ENCODE measurements at places on chromosomes 5 and 9. TPM values are rescaled to one million over a fixed set of nuclear protein-coding genes. Genes with fewer than 3 reads are reported as not detected.

LCN10 gene
- polyA plus RNA-seq = not detected

IL17B gene
- polyA plus RNA-seq = 0.43 TPM

PRR7 gene
- polyA plus RNA-seq = 11.1 TPM

ASTN2 gene
- 5.8 TPM for polyA plus RNA-seq

ERBIN gene
- polyA plus RNA-seq = 42.8 TPM

TLX3 gene
- polyA plus RNA-seq = not detected

- DNase-seq = peak; percentile 89
Observed at GRCh38 chr5:93512799-93513198, 68.2 kb downstream of the NR2F1-AS1 start.

DNA sequence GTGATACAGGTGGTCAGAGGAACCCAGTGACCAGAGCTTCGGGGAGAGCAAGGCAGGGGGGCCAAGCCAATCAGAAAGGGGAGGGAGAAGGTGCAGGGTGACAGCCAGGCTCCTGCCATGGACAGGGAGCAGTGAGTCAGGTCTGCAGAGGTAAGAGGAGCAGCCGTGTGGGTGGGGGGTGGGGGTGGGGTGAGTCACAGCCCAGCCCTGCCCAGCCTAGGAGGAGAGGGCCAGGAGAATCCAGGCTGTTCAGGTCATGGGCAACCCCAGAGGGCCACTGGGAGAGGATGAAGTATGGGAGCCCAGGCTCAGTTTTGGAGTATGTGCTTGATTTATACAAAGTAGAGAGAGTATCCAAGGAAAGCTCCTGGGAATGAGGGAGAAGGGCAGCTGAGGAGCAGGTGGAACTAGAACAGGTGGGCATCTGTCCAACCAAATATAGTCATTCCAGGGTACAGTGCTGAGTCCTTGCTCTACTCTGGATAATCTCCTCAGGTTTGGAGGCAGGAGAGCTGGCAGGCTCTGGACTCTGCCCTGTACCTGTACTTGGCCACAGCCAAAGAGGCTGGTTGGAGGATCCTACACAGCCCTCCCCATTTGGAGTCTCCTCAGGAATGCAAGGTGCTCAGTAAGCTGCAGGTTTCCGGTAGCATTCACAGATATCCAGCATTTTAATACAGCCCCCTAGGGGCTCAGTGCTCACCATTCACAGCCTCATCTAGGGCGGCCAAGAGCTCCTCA, 1.6 kb downstream of the HBEGF start:
- peak; percentile 60 for DNase-seq

- no peak for DNase-seq
Observed at GRCh38 chr5:14893381-14893780, 21.8 kb upstream of the ANKH start.

DNA sequence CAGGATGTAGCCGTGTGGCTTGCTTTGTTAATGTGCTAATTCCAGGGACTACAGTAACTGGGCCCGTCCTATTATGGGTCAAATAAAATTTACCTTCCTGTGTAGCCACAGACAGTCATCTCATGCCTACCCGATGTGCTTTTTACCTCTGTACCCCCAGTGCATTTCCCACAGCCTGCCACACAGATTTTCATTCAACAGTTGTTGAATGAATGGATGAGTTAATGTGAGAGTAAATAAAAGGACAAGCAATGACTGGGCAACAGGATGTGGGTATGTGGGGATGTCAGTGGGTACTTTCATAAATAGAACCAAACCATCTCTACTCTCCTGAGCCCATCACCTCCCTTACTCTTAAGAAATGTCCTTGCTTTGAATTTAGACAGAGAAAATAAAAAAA, 441.2 kb upstream of the ZNF462 start:
- no peak for DNase-seq

- peak; percentile 9 for DNase-seq
Observed at GRCh38 chr5:69035665-69036064, 58.1 kb upstream of the SLC30A5 start.

DNA sequence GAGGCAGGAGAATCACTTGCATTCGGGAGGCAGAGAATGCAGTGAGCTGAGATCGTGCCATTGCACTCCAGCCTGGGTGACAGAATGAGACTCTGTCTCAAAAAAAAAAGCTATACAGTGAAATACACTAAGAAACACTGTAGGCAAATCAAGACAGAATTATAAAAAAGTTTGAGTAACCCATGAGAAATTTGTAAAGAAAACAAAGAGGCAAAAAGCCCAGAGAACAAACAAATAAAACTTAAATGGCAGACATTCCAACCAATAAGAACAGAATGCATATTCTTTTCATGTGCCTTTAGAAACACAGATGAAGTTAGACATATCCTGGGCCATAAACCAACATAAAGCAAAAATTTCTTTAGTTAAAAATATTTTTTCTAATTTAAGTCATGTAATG, 30.6 kb downstream of the ZNF169 start:
- no peak for DNase-seq

- DNase-seq = no peak
Observed at GRCh38 chr9:92720807-92721535, 43.7 kb downstream of the BICD2 start.

DNA sequence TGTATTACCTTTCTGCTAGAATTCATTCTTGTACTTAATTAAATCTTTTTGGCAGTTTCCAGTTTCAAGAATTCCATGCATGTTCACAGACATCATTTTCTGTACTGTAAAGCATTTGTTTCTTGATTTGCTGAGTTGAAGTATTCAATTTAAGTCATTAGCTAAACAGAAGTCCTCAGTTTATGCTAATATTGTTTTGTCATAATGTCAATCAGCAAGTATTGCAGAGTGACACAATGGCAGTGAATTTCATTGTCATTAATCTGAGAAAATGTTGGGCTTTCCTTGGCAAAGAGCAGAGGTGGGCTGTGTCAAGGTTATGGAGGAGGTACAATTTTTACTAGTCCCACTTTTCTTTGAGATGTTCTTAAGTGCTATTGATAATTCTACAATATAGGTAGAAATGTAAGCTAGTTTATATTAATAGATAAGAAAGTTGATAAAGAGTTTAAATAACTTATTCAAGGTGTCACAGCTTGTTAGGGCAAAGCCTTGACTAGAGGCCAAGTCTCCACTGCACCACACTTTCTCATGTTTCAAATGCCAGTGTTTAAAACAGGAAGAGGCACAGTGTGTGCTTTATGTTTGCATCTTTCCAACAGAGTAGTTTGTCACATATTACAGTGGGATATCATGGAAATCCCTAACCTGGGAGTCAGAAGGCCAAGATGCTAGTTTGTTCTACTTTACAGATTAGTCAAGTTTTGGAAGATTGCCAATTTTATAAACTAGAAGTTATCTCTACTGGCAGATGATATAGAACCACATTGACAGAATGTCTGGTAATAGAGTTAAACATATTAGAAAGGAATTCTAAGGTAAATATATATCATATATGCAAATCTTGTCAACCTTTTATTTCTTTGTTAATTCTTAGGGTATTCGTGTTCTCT, 56.3 kb downstream of the SLF1 start:
- peak; percentile 39 for DNase-seq

- no peak for DNase-seq
Observed at GRCh38 chr5:78178356-78178755, 116.1 kb downstream of the AP3B1 start.

- no peak for DNase-seq
Observed at GRCh38 chr5:125053179-125053578, 306.7 kb upstream of the ZNF608 start.

- no peak for DNase-seq
Observed at GRCh38 chr5:150014456-150014855, 13.9 kb downstream of the HMGXB3 start.

- peak; percentile 21 for DNase-seq
Observed at GRCh38 chr9:86943201-86944113, 3.8 kb downstream of the GAS1 start.

- no peak for DNase-seq
Observed at GRCh38 chr5:124796495-124796894, 50.1 kb upstream of the ZNF608 start.
